ENCODE measurements at places on chromosomes 1 and 21. TPM values are rescaled to one million over a fixed set of nuclear protein-coding genes. Genes with fewer than 3 reads are reported as not detected.

The HMGCS2 gene
- total RNA-seq, result not detected

The AMY1C gene
- not detected for total RNA-seq

The MIGA1 gene
- total RNA-seq, result 8.8 TPM

The SPRR1B gene
- not detected for total RNA-seq

The PCBP3 gene
- total RNA-seq, result 2.4 TPM

The HAO2 gene
- not detected for total RNA-seq

The C1orf94 gene
- not detected for total RNA-seq

The SHISA4 gene
- total RNA-seq, result 14.3 TPM

The IGFN1 gene
- total RNA-seq, result 0.63 TPM

The RYR2 gene
- total RNA-seq, result not detected

The LAX1 gene
- not detected for total RNA-seq

The PRAMEF20 gene
- not detected for total RNA-seq

The FAM229A gene
- 3.7 TPM for total RNA-seq

The KIF21B gene
- total RNA-seq, result 0.66 TPM

The PLXNA2 gene
- total RNA-seq, result 16.2 TPM

The GLMN gene
- 13.6 TPM for total RNA-seq

The PODN gene
- not detected for total RNA-seq

The MAP3K6 gene
- total RNA-seq, result 44.5 TPM

The INSRR gene
- not detected for total RNA-seq

The PRAMEF12 gene
- total RNA-seq, result not detected

The SLAMF1 gene
- total RNA-seq, result not detected

The VAV3 gene
- 0.98 TPM for total RNA-seq

The TNFAIP8L2 gene
- not detected for total RNA-seq

The FMO3 gene
- total RNA-seq, result not detected

The ETV3L gene
- total RNA-seq, result not detected

The ABCG1 gene
- total RNA-seq, result 2.0 TPM

The LCK gene
- 4.3 TPM for total RNA-seq

The SPRR5 gene
- total RNA-seq, result not detected

The NT5C1A gene
- total RNA-seq, result not detected

The PGBD5 gene
- under 0.01 TPM for total RNA-seq

Measured in PC-3 (cell line).